Stimulated activated CD4-positive, alpha-beta T cell treated with anti-CD3 and anti-CD28 coated beads, Interleukin-15, amount 100 ng/mL, for 24 hours (primary cell): ENCODE measurements at places on chromosomes 11 and 22.

GRCh38 chr22:39622881-39623367, 52.4 kb downstream of the CACNA1I start:
- DNase-seq = peak; percentile 77

- DNase-seq = peak; percentile 44
Measured at GRCh38 chr22:37485395-37486223, 575 bp downstream of the MFNG start.

DNA sequence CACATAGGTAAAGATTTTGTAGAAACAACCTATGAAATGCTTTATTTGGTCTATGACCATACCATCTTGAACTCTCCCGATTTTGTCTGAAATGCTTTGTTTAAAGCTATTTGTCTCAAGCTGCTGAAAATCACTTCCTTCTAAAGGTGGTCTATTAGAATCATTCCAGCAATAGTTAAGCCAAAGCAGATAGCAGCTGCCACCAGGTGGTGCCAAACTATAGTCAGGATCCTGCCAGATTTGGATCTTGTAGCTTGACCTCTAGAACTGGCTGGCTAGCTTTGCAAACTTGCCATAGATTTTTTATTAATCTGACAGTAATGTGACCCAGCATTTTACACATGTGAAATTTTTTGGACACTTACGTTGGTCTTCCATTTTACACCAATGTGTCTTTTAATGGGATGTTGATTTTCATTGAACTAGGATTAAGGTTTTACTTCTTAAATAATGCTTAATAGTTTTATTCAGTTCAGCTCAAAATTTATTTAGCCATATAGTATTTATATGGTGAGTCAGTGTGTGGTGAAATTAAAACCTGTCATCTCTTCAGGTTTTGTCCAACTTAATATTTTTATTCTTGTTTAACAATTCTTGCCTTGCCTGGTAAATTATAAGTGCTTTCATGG, 19.7 kb downstream of the CTR9 start:
- peak; percentile 38 for DNase-seq

- DNase-seq = no peak
Measured at GRCh38 chr11:75469785-75470405, 36.9 kb upstream of the KLHL35 start.

DNA sequence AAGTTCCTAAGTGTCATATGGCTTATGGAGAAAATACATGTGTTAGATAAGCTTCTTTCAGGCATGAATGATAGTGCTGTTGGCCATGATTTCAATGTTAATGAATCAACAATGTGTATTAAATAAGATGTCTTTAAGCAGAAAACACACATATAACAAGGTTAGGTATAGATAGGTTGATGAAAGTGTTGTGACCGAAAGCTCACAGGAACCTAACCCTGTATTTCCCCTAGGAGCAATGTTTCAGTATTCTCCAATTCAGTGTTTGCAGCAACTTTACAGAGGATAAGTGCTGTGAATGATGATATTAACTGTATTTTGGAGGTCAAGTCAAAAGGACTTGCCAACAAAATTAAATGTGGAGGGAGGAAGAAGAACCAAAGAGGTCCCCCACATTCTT, 82.8 kb upstream of the PRDM11 start:
- no peak for DNase-seq

DNA sequence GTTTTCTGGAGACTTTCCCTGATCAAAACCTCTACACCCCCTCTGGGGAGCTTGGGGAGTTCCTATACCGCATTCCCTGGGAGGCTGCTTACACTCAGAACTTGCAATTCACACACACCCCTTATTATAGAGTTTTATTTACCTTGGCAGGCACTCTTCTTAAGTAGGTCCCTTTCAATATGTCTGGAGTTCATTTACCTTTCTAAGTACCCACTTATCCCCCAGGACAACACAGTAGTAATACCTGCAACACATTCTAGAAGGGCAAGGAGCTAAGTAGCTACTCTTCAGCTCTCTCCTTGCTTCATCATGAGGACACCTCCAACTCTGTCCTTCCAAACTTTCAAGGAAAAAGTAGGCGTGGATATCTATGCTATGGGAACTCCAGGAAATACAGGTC, 127.8 kb upstream of the ANO3 start:
- DNase-seq = no peak

- no peak for DNase-seq
Measured at GRCh38 chr11:44557464-44557863, 8.0 kb upstream of the CD82 start.

- DNase-seq = peak; percentile 29
Measured at GRCh38 chr11:69298267-69299022, 4.5 kb downstream of the MYEOV start.

GRCh38 chr11:128246810-128247594, 340.4 kb downstream of the ETS1 start:
- no peak for DNase-seq

- no peak for DNase-seq
Measured at GRCh38 chr22:47053013-47053725, 290.7 kb downstream of the TBC1D22A start.

DNA sequence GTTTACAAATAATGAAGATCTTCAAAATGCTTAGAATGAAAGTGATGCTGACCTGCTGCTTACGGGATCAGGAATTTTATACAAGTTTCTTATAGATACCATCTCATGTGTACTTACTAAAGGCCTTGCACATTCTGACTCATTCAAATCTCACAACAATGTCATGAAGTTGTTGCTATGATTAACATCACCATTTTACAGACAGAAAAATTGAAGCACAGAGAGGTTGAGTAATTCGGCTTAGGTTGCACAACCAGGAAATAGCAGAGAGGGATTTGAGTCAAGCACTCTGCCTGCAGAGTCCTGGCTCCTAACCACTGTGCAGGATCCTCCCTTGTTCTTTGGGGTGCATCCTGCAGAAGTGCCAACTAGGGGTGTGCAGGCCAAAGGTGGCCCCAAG, 471.9 kb downstream of the MIAT start:
- DNase-seq = no peak

DNA sequence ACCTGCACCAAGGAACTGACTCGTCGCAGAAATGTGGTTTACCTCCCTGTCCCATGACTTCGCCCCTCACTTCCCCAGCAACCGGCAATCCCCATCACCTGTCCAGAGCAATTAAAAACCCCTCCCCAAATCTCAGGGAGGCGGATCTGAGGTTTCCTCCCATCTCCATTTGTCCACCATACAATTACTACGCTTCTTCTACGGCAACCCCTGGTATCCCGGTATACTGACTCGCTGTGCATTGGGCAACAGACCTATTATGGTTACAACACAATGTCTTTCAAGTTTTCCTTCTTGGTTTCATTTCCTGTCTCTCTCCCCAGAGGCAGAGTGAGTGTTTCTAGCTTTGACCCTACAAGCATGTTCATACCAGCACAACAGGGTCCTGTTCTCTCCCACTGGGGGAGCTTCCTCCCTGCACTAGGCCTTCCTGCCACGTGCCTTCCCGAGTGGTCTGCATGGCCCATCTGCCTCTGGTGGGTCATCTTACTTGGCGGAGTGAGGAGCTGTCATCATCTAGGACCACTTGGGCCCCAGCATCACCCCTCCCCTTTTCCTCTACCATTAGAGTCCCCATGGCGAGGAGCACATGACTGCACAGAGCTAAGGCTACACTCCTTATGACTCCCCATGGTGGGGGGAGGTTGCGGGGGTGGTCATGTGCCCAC, 30.3 kb upstream of the NAP1L4 start:
- DNase-seq = no peak

- DNase-seq = no peak
Measured at GRCh38 chr22:26382782-26383181, 46.3 kb upstream of the ASPHD2 start.

GRCh38 chr11:106331176-106331575, 253.7 kb downstream of the AASDHPPT start:
- DNase-seq = no peak
